Fibroblast of lung (primary cell): ENCODE measurements at places on chromosomes 3 and 15.

DNA sequence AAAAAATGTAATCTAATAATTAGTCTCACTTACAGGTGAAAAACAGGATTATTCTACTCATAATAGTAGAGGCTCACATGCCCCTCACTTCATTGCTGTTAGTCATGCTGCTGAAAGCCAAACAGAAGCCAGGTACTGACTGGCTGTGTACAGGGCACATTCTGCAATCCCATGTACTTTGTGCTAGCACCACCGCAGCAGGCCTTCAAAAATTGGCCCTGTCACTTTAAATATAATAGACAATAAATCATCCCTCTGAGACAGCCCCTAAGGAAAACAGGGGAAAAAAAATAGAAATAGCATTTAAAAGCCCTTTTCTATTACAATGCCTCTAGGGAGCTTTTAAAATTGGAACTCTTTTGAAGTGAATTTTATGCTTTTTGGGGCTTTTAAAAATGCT, 723.8 kb downstream of the TUSC7 start:
- no peak for DNase-seq

GRCh38 chr3:138187296-138188012, at the start of gene ARMC8:
ARMC8 (plus strand) TSS chr3:138187301; CDS start chr3:138187555, 254 bp downstream.
- DNase-seq, result no peak

- DNase-seq, result no peak
These were observed 2.5 kb downstream of the NT5DC2 start for GRCh38 chr3:52530918-52531826.

- no peak for DNase-seq
These were observed 112.4 kb upstream of the ALDH1A3 start for GRCh38 chr15:100767001-100767825.

- no peak for DNase-seq
These were observed 66.8 kb upstream of the UNC13C start for GRCh38 chr15:53911431-53911830.

DNA sequence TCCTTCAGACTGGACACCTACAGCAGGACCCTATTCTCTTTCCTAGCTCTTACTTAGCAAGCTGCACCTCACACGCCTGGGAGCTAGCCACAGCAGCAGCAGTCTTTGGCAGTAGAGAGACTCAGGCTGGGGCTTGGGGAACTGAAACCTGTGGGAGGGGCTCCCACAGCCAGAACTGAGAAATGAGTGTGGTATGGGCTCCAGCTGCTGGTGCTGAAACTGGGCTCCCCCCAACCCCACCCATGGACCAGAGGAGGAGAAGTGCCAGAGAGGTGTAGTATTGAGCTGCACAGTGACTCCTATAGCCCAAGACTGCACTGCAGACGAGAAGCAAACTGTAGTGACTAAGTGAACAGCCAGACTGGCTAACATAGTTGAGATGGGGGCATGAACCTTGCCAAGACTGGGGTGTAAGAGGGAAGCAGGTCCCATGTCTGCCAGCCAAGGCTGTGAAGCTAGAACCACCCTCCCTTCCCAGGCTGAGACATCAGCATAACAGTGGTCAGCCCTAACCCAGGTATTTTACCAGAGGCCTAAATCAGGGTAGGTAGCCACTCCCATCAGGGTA, 62.5 kb downstream of the MYO5A start:
- no peak for DNase-seq

DNA sequence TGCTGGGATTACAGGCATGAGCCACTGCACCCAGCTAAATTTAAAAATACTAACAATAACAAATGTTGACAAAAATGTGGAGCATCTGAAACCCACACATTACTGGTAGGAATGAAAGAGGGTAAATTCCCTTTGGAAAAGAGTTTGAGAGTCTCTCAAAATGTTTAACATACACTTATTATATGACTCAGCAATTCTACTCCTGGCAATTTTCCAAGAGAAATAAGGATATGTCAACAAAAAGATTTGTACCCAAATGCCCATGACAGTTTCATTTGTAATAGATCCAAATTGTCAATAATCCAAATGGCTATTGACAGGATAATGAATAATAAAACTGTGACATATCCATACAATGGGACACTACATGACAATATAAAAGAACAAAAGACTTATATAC, 9.0 kb downstream of the HCLS1 start:
- peak; percentile 34 for DNase-seq

DNA sequence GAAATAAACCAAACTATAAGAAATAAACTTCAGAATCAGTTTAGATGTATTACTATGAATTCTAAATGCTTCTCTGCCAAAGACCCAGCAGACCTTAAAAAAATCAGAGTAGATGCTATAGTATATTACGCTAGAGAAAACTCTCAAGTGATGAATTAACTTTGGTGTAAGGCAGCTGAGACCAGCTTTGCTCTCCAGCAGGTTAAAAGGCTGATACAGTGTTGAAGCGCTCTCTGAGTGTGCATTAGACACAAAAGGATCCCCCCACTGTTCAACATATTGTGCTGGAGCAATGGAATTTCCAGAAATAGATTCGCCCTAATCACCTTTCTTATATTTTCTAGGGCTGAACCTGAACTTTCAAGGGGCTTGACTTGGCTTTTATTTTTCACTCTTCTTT, 190.0 kb downstream of the EFHB start:
- no peak for DNase-seq

GRCh38 chr3:161415506-161416231, 44.4 kb upstream of the SPTSSB start:
- DNase-seq, result peak; percentile 90

DNA sequence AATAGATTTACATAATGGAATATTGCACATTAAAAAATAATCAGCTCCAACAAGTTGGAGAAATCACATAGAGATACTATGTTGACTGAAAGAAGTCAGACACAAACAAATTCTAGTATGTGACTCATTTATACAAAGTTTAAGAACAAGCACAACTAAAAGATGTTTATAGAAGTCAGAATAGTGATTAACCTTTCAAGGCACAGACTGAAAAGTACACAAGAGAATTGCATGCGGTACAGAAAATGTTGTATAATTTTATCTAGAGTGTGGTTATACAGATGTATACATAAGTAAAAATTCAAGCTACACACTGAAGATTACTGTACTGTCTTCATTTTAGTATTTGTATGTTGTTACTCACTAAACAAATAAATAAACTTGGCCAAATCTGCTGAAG, 19.3 kb upstream of the ATOSA start:
- DNase-seq, result no peak

DNA sequence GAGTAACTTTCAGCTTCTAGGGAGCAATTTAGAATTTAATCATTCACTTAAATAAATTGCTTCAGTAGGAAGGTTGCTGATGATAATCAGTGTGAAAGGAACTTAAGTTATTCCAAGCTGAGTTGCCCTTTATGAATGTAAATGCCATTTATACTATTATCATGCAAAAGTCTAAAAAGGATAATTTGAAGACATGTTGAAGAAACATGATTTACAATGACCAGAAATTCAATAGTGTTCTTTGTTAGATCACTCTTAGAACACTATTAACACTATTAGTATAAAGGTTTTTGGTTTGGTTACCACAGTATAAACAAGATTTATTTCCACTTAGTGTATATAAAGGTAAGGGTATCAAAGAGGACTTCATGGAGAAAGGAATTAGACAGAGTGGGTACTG, 1.6 kb downstream of the OR4F6 start:
- DNase-seq, result no peak

- DNase-seq, result peak; percentile 49
These were observed 127.1 kb upstream of the SMAD3 start for GRCh38 chr15:66938114-66938830.
